ENCODE measurements at places on chromosomes 5 and 9. TPM values are rescaled to one million over a fixed set of nuclear protein-coding genes. Genes with fewer than 3 reads are reported as not detected.

ALAD gene
- total RNA-seq, result 26.0 TPM

SVEP1 gene
- total RNA-seq, result not detected

TEK gene
- not detected for total RNA-seq

ZFP37 gene
- total RNA-seq, result 0.81 TPM

TBCA gene
- total RNA-seq, result 168 TPM

APBA1 gene
- total RNA-seq, result 0.13 TPM
